ENCODE measurements at places on chromosomes 4 and X.
A peak's percentile ranks its signal among the peaks of the same experiment; 100 is the strongest.

GRCh38 chr4:129821963-129822362, 726.0 kb downstream of the C4orf33 start:
- no peak for DNase-seq

GRCh38 chr4:153579410-153579809, 104.7 kb upstream of the TLR2 start:
- no peak for DNase-seq

DNA sequence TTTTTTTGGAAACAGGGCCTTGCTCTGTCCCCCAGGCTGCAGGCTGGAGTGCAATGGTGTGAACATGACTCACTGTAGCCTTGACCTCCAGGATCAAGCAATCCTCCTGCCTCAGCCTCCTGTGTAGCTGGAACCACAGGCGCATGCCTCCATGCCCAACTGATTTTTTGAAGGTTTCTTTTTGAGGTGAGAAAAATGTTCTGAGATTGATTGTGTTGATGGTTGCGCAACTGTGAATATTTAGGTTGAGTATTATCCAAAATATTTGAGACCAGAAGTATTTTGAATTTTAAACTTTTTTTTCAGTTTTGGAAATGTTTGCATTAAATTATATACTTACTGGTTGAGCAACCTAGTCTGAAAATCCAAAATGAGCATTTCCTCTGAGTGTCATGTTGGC, 2.6 kb upstream of the CCNI start:
- no peak for DNase-seq

DNA sequence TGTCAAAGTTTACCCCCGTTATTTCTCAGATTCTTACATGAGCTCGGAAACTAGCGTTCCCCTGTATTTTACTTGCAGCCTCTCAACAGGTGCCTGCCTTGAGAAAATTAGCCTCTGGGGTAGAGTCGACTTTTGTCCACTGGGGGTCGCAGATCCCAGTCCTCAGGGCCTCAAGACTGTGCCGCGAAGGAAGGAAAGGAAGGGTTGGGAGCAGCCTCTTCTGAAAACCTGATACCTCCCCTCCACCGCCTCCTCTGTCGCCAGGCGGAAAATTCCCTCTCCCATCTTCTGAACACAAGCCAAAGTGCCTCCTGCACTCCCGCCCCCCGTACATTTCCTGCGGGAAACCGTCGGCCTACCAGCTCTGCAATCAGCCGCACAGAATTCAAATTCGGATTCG, 44.4 kb upstream of the TMSB15B start:
- DNase-seq, result peak; percentile 74

DNA sequence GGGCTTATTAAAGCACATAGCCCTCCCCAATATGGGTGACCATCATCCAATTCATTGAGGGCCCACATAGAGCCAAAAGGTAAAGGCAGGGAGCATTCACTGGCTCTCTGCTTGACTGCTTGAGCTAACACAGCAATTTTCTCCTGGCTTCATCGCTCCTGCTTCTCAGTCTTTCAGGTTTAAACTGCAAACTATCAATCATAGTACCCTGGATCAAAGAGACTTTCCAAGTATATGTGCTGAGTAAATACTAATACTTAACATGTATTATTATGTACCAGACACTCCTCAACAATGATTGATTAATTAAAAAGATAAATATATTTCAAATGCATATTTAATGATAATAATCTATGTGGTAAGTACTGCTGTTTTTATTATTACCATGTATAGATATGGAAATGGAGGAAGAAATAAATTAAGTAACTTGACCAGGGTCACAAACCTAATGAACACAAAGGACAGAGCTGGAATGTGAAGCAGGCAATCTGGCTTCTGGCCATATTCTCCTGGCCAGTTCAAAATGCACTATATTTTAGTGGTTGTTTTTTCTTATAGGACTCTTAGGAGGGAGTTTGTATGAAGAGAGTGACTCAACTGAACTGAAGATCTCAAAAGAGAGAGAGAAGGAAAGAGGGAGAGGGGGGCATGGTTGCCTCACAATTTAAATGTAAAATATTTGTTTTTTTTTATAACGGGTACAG, 1197.3 kb downstream of the TECRL start:
- DNase-seq, result peak; percentile 73

- no peak for DNase-seq
These were observed 45.5 kb upstream of the RAB9B start for GRCh38 chrX:103877571-103877970.

DNA sequence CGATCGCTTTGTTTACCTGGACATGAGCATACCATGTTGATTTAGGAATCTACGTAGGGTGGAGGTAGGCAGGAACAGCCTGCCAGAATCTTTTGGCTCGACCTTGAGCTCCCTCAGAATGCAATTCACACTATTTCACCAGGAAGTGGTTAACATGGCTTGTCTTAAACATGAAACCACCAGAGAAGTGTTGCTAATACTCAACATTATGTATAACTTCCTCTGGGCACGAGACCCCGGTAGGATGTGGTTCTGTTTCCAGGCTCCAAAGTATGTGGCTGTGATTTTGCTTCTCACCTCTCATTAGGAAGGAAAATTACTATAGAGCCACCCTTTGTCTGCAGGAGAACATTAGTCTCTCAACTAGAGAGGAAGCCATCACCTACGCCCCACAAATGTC, 59.0 kb upstream of the VCX3B start:
- no peak for DNase-seq

- DNase-seq, result peak; percentile 82
These were observed 76.7 kb downstream of the AFF1 start for GRCh38 chr4:87011340-87012034.

GRCh38 chr4:56048383-56048701, 99.6 kb downstream of the CEP135 start:
- no peak for DNase-seq

GRCh38 chr4:42566835-42567234, 90.1 kb downstream of the ATP8A1 start:
- no peak for DNase-seq

GRCh38 chrX:107731831-107732502, 43.6 kb downstream of the TSC22D3 start:
- DNase-seq, result peak; percentile 77

GRCh38 chr4:24137671-24138601, 248.1 kb upstream of the PPARGC1A start:
- no peak for DNase-seq

DNA sequence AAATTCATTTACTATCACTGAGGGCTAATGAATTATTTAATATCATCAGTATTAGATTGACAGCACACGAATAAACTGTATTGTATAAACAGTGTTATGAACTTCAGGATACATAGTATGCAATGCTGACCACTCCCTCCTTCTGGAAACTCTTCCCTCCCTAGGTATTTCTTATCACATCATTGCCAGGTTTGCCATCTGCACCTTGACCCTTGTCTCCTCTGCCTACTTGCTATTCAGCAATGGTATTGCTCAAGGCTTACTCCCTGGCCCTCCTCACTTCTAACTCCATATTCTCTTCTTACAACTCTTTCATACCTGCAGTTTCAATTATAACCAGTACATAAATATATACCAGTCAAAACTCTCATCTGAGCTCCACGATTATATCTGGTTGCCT, 38.9 kb downstream of the ATP8A1 start:
- DNase-seq, result no peak

DNA sequence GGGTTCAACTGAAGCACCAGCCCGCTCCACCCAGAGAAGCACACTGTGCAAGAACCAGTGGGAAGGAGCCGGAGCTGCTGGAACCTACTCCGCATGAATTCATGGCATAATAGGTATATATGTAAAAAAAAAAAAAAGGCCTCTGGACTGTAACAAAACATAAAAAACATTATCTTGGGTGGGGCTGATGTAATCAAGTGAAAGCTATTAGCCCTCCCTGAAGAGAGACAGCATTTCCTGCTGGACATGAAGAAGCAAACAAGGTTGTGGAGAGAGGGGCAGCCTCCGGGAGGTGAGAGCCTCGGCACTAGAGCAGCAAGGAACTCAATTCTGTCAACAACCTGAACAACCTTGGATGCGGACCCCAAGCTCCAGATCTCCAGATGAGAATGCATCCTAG, 50.7 kb downstream of the PLAC1 start:
- peak; percentile 16 for DNase-seq

DNA sequence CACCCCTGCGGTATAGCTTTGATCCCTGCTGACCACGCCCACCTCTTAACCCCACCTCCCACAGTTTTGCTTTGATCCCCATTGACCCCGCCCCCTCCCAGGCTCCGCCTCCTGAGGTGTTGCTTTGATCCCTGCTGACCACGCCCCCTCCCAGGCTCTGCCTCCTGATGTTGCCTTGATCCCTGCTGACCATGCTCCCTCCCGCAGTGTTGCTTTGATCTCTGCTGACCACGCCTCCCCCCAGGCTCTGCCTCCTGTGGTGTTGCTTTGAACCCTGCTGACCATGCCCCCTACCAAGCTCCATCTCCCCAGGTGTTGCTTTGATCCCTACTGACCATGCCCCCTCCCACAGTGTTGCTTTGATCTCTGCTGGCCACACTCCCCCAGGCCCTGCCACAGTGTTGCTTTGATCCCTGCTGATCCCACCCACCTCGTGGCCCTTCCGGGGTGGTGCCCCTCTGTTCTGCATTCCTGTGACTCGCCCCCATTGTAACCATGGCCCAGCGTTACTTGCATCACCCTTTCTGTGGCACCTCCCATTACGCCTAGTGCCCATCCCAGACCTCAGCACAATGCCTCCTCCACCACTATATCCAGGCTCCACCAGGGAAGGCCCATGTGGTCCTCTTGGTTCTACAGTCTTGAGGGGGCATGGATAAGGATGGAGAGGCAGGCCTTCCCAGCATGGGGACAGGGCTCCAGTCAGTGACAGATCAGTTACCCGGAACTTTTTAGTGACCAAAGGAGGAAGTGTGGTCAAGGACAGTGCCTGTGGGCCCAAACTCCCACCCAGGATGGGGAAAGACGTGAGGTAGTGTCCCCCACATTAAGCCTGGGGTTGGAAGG, 70.8 kb downstream of the ADRA2C start:
- no peak for DNase-seq

DNA sequence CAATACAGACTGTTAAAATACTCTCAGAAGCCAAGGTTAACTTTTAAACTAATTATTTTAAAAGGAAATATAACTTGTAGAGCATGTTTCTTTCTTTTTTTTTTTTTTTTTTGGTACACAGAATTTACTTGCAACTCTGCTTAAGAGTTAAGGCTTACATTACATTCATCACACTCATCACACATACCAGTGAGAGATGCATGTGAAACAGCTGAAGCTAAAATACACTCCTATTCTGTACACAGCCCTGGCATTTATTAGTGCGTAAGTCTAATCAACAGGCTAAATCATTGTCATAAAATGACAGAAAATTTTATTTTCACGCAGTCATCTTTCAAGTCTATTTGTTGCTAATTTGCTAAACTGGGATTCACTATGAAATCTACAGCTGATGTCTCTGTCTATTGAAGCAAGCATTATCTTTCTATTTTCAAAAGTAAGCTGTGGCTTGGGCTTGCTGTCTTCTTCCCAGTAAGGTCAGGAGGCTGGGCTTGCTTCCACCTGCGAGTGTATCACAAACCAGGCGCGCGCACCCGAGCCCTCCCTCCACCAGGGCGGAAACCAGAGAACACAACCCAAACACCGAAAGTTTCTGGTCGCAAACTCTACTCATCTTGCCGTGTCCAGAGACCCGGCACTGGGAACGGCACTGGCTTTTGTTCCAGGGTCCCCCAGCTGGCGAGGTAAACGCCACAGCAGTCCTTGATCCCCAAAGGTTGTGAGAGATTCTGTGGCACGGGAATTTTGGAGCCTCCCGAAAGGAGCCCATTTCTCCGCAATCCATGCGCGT, 3.9 kb downstream of the MAML3 start:
- peak; percentile 40 for DNase-seq

DNA sequence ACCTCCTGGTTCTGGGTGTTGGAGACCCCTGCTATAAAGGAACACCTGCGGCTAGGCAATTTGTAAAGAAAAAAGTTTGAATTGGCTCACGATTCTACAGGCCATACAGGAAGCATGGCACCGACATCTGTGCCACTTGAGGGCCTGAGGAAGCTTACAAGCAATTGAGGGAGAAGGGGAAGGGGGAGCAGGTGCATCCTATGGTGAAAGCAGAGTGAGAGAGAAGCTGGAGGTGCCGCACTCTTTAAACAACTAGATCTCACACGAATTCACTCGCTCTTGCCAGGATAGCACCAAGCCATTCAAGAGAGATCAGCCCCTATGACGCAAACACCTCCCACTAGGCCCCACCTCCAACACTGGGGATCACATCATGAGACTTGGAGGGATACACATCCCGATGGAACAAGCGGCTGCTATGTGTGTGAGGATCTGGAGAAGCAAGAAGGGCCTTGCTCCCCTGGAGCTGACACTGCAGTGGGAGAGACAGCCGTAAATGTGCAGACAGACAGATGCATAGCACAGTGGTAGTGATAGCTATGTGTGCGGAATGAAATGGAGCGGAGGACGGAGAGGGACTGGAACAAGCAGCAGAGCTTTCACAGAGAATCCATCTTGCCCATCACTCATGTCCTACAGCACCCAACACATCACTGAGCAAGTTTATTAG, 60.7 kb upstream of the HELT start:
- no peak for DNase-seq

- peak; percentile 57 for DNase-seq
These were observed 11.3 kb upstream of the DRP2 start for GRCh38 chrX:101208152-101208905.

DNA sequence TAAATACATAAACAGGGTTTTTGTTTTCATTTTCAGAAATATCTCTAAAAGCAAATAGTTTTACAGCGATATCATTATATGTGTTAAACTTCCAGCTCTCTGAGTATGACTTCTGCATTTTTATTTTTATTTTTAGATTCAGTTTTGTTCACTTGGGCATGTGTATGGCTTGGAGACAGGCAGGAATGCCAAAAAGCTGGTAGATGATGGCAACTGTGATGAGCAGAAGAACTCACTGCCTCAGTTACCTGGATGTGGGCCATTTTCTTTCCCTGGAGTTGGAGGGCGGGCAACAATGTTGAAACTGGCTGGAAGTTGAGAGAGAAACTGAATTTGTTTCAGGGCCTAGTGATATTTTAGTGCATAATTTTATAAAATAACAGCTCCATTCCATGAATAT, 266.4 kb downstream of the ARHGAP24 start:
- peak; percentile 45 for DNase-seq

GRCh38 chrX:9033179-9033578, 748 bp downstream of the FAM9B start:
- DNase-seq, result no peak

DNA sequence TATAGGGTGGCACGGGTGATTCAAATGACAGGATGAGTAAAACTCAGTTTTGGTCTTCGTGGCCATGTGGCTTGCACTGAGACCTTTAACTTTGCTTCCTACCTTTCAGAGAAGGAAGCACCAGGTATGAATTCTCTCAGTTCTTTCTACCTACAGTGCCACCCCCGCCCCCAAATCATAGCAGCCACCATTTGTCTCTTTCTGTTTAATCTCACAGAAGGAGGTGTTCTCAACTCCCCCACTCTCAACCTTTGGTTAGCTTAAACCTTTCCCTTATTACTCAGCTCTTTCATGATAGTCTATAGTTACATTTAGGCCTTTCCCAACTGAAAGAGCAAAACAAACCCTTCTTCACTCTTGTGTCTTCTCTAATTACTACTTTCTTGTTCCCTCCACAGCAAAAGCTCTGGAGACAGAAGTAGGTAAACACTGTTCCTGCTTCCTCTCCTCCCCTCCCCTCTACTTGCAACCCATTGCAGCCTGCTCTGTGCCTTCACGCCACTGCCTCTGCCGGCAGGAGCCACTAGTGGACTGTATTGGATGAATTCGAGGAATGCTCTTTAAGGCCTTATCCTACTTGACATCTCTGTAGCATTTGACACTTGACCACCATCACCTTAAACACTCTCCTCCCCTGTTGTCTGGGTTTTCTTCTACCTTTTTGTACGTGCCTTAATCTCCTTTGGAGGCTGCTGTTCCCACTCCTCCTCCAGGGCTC, 123.7 kb downstream of the AFF1 start:
- DNase-seq, result no peak

GRCh38 chr4:5752376-5753184, 41.6 kb downstream of the EVC start:
- peak; percentile 44 for DNase-seq

Data from fibroblast of skin of back (primary cell).